ENCODE measurements at places on chromosomes 7 and 10.

DNA sequence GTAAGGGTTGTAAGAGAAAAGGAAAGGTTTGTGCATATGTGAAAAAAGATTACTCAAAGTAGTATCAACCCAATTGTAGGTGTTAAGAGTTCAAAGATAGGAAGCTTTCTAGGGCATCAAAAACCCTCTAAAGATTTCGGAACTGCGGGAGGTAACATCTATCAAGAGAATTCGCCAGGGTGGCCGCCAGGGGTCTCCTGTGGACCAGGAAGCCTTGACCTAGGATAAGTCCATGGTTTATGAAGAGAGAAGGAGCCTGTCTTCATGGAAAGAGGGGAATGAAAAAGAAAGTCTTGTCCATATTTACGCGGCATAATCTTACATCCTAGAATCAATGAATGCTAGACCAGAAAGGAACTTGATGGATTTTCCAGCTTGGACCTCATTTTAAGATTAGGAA lies 140.7 kb upstream of the CALCR start:
- no peak for DNase-seq

DNA sequence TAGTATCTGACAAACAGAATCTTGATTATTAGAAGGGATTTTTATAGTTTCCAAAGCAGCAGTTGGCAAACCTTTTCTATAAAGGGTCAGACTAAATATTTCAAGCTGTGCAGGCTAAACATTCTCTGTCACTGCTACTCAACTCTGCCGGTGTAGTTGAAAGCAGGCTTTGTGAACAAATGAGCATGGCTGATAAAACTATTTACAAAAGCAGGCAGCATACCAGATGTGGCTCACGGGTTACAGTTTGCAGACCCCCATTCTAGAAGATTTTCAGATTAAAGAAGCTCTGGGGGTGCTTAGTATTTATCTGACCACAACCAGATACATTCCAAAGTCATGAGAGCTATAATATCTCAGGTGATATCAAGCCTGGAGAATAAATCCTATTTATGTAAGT lies 1017.5 kb downstream of the SORCS1 start:
- DNase-seq, result no peak

- no peak for DNase-seq
Observed at GRCh38 chr7:20270867-20271266, 53.7 kb upstream of the MACC1 start.

GRCh38 chr7:76409537-76409936 lies at the start of gene SSC4D:
TSS of gene SSC4D (minus strand) at chr7:76409697. CDS start at chr7:76404439, 5,258 bp downstream.
- no peak for DNase-seq

GRCh38 chr10:103799341-103799740 lies 56.0 kb downstream of the SH3PXD2A start:
- DNase-seq, result no peak

GRCh38 chr7:45132708-45133320 lies 21.3 kb upstream of the TBRG4 start:
- DNase-seq, result no peak

- DNase-seq, result no peak
Observed at GRCh38 chr7:121153411-121153810, 164.9 kb downstream of the CPED1 start.

- no peak for DNase-seq
Observed at GRCh38 chr7:157431173-157431950, 94.6 kb downstream of the DNAJB6 start.

DNA sequence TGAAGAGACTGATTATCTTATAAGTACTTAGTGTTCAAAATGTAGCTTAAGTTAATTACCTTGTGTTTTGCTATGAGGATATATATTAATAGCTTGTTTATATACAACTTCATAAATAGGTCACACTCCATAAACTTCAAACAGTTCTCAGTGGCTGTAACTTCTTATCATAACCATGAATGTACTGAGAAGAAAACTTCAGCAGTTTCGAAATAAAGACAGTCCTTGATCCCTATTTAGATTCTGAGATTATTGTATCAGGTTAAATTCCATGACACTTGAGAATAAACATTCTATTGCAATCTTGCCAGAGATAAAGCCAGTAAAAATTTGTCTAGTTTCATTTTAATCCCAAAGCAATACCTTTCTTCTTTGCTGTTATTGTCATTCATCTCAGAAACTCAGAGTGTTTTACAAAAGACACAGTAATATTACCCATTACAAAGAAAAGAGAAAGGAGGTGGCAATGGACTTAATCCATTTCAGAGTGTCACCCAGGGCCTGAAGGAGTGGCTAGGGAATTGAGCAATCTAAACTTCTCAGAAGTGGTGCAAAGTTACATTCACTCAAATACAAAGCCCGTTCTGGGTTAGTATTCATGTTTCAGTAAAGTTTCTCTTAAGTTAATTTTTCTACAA lies 403.6 kb downstream of the SEMA3D start:
- DNase-seq, result no peak

DNA sequence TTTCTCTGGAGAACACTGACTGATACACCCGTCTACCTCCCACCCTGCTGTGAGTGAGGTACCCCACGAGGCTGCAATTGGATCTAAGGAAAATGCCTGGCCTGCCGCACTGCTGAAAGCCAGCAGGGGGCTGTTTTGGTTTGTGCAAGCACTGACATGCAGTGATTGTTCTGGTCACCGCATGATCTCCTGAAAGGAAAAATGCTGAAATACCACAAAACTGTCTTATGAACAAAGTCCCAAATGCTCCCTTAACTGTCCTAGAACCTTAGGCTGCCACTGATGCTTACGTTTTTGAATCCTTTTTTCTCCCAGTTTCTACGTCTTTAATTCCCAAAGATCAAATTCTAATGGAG lies 132.7 kb downstream of the JCAD start:
- no peak for DNase-seq

DNA sequence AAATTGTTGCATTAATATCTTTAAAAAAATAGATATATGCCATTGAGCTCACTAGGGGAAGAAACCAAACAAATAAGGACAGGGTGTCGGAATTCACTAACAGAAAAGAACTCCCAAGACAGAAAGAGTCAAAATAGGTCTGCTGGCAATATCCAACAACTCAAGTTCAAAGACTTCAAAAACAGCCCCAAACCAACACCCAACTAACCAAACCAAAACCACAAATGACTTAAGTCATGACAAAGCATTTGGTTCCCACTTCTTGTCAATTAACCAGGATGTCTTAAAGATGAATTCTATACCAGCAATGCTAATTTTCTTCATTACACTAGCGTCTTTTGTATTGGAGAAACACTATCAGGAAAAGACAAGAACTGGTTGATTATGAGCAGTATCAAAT lies 249.0 kb upstream of the PLXNA4 start:
- no peak for DNase-seq

GRCh38 chr7:127628445-127628844 lies 10.5 kb upstream of the PAX4 start:
- DNase-seq, result no peak

DNA sequence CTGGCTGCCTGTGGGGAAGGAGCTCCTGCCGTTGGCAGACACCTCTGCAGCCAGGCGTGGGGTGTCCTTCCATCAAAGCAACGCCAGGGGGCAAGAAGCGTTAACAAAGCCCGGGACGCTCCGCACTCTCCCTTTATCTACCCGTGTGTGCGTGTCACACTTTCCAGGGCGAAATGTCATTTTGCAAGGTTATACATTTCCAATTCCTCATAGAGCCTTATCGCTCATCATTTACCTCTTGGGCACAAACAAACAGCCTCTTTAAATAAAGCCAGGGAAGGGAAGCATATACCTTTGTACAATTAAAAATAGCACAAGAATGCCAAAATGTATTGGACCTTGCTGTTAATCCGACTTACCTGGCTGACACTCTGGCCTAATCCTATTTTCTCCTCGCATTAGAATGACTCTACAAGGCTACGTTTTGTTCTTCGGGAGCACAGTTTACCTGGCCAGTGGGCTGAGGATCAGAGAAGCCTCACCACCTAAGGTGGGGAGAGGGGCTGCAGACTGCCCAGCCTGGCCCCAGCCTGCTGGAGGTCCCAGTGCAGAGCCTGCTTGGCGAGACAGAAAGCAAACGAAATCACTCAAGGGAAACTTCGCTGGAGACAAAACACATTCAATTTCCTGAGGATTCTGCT lies 77.6 kb upstream of the EN2 start:
- DNase-seq, result peak; percentile 63

- peak; percentile 29 for DNase-seq
Observed at GRCh38 chr10:102449321-102450123, 1.8 kb downstream of the C10orf95 start.

- no peak for DNase-seq
Observed at GRCh38 chr7:46209611-46210388, 288.7 kb upstream of the IGFBP3 start.

DNA sequence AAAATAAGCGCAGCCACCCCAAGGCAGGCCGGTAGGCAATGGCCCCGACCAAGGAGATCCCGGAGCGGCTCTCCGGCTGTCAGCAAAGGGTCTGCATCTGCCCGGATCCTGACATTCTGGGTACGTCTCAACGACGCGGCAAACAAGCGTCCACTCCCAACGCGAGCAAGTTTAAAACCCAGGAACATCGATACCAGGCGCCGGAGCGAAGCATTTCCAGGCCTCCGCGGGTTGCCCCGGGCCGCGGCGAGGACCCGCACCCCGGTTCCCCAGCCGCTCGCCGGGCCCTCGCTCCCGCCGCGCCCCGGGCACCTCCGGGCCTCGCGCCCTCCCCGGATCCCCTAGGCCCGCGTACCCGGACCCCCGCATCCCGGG lies 453 bp downstream of the URGCP start:
- peak; percentile 20 for DNase-seq

DNA sequence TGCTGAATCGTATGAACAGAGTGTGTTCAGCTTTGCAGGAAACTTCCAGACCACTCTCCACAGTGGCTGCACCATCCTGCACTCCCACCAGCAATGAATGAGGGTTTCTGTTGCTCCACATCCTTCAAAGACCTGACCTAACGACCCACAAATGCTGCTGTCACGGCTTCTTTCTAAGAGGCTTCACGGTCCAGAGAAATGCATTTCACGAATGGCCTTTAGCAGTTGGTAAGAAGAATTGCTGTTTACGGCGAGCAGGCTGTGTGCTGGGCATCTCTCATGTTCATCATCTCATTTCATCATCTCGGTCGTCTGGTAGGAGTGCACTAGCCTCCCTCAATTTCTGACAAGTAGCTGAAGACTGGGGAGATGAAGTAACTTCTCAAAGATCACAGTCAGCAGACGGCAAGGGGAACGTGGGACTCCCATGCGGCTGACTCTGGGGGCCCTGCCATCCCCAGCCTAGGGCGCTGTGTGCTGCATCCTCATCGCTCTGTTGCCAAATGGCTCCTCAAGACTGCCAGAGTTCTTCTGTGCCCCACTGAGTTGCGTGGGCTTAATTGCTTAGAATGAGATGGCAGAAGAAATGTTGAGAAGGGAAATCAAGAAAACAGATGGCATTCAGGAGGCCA lies 72.9 kb downstream of the ADARB2 start:
- DNase-seq, result no peak

DNA sequence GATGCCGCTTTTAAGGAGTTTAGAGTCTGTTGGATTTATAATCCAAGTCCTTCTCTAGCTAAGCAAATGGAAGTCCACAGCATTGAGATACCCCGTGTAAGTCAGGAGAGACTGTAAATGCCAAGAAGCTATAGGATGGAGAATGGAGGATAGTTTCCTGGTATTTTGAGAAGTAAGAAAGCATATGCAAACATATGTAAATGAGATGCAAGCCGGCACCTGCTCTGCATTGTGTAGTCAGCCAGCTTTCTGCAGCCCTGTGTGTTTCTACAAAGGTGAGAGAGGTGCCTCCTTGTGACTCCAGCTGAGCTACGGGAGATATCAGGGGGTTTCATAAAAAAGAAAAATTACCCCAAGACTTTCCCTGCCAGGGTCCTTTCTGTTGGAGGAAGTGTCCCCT lies 176.3 kb downstream of the RPS24 start:
- no peak for DNase-seq

GRCh38 chr10:99769706-99770105 lies 12.7 kb upstream of the ABCC2 start:
- no peak for DNase-seq

DNA sequence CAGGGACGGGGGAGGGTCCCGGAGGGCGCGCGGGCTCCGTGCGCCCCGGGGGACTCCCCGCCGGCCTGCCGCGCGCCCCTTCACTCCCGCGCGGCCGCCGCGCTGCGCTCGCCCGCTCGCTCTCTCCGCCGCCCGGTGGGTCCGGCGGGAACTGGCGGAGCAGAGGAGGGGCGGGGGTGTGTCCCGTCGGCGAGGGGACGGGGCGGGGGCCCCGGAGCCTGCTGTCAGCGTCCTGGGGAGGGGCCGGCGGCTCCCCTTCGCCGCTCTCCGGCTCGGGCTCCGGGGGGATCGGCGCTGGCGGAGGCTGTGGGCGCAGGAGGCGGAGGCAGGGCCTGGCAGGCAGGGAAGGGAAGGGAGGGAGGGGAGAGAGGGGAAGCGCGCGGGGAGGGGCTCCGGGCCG lies at the start of gene SH3PXD2A:
TSS of gene SH3PXD2A (minus strand) at position 153 of the 400 bp plus-strand sequence. CDS start 310 bp downstream, outside the sequence.
- DNase-seq, result no peak

DNA sequence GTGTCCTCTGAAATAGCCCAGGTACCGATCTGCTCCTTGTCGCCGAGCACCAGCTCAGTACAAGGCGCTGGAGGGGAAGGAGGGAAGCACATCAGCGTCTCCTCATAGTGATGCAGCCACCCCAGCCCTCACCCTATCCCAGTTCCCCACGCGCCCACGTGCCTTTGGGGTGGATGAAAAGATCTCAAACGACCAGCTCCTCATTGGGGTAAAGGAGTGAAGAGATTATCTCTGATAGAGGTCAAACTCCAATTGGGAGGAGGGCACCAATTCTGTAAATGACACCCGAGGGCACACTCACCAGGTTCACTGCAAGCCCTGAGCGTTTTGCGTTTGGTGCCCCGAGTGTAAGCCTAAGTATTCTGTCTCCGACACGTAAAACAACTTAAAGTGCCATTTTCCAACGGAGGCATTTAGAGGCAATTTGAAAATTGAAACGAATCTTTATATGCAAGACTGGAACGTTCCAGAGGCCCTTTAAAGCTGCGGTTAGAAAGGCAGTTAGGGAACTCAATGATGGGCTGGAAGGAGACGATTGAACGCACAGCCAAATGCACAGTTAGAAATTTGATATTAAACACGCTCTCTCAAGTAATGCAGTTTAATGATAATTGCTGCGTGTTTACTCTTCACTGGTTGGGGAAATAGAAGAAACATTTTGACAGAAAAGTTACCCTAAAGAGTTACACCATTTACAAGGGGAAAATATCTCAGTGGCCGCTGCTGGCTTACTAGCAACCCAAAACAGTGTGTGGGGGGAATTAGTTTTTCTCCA lies 8.9 kb upstream of the EMX2 start:
- DNase-seq, result no peak

DNA sequence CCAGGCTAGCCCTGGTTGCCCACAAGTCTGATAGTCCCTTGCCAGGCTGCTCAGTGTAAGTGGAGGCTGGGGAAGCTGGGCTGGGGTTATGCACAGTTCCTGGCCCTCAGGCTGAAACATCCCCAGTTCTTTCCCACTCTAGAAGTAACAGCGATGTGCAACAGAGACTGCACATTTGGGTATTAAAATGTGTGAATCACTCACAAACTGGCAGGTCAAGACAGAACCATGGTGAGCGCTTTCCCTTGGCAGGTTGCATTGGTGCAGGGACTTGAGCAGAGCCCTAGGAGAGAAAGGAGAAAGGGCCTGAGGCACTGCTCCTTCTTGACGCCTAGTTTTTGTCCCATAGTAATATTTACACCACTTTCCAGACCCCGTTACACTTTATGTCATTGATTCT lies 56.1 kb upstream of the SLC35B4 start:
- DNase-seq, result no peak

Data from nucleus accumbens (tissue), 56 donors.